ENCODE measurements at places on chromosomes 4 and X. TPM values are rescaled to one million over a fixed set of nuclear protein-coding genes. Genes with fewer than 3 reads are reported as not detected.

The SLC6A14 gene
- not detected for total RNA-seq

The CNGA2 gene
- total RNA-seq = not detected

The LARP7 gene
- total RNA-seq = 14.1 TPM

The RPL10 gene
- total RNA-seq = 9,090 TPM

The SATL1 gene
- total RNA-seq = not detected

The DOK7 gene
- not detected for total RNA-seq

The TXK gene
- total RNA-seq = 0.86 TPM

The SPANXN3 gene
- not detected for total RNA-seq

The GAGE12J gene
- not detected for total RNA-seq
